ENCODE measurements at places on chromosomes 4 and X.

GRCh38 chr4:46931981-46932380 is 22.9 kb upstream of the COX7B2 start:
- no peak for DNase-seq

- DNase-seq = peak; percentile 82
Measured at GRCh38 chr4:107989537-107990386, at the start of gene HADH. Gene HADH, plus strand, starts transcription at chr4:107989889. Its CDS starts 44 bp downstream, at chr4:107989933.

DNA sequence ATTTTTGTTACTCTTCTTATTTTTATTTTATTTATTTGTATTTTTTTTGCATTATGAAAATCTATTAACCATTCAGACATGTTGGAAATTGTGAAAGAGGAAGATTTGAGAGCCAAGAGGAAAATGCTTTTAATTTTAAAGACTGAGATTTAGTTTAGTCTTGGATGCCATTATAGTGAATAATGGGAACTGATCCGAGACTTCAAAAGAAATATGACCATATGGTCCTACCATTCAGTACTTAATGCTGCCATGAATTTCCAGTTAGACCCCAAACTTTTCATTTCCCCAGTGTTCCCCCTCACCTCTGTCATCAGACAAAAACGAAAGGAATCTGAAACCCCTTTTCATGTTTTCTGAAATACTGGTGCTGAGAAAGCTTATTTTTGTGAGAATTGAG is 95.5 kb downstream of the TENM3 start:
- DNase-seq = no peak

GRCh38 chr4:158234671-158235070 is 24.4 kb downstream of the TMEM144 start:
- no peak for DNase-seq

- DNase-seq = no peak
Measured at GRCh38 chr4:151537687-151538086, 128.7 kb downstream of the FHIP1A start.

GRCh38 chr4:126081336-126081735 is 766.6 kb downstream of the FAT4 start:
- DNase-seq = no peak

DNA sequence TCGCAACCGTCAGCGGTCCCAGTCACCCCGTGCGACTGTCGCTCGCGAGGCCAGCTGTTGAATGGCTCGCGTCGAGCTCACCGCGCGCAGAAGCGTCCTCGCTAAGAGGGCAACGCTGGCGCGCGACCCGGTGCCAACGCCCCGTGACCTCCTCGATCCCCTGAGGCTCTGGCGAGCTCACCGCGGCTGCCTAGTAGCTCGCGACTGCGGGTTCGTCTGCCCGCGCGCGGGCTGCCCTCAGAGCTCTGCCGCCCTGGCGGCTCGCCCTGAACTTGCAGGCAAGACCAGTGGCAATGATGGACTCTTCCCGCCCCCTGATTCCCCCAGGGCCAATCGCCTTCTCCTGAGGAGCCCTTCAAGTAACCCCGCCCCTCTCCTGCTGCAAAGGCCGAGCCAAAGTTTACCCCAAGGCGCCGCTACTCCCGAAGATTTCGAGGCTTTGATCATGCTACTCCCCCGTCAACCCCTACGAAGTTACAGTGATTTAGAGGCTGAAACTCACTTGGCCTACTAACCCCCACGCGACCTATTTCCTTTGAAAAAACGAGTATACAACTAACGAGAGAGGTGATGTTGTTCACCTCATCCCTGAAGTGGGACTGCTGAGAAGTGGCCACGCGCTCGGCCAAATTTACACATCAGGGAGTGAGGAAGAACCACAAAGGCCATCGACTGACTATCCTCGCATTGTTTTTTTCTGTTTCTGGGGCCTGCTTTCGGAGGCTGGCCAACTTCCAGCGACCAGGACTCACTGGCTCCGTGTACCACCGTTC is 37.5 kb downstream of the PGRMC1 start:
- DNase-seq = no peak

- no peak for DNase-seq
Measured at GRCh38 chr4:32564626-32565025, 1844.5 kb downstream of the PCDH7 start.

DNA sequence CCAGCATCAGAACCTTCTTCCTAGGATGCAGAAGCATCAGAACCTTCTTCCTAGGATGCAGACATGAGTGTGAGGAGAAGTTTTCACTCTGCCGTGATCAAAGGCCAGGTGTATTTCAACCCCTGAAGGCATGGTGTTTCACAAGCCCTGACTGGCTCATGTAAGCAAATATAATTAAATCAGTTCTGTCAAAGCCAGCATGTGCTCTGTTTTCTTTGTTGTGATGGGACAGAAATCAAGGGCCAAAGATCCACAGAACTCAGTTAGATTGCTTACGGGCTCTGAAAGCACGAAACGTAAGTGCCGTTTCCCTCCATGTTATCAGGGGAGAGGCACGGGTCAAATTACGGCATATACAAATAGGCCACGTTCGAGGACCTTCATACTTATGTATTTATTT is 32.0 kb upstream of the CLDN24 start:
- DNase-seq = no peak

- no peak for DNase-seq
Measured at GRCh38 chr4:76563454-76564122, 128.6 kb downstream of the SHROOM3 start.

GRCh38 chr4:47933840-47934239 is 19.5 kb upstream of the NFXL1 start:
- DNase-seq = no peak

DNA sequence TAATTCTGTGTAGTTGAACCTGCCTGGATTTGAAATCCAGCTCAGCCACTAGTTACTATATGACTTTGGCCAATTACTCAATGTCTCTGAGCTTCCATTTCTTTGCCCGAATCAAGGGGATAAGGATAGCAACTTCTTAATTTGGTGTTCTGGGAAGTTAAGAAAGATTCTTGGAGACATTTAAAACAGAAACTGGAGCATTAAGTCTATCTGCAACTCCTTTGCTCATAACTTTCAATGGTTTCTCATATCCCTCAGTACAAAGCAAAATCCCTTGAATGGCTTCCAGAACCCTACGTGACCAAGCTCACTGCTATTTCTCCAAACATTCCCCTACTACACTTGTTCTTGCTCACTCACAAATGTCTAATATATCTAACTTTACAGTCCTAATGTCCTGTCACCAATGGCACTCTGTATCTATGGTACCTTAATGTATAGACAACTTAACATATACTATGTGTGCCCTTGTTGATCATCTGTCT is 849.1 kb upstream of the SLIT2 start:
- DNase-seq = no peak

GRCh38 chr4:184684491-184685189 is 35.1 kb downstream of the PRIMPOL start:
- no peak for DNase-seq

- no peak for DNase-seq
Measured at GRCh38 chrX:133215017-133215416, 3.1 kb downstream of the TFDP3 start.

DNA sequence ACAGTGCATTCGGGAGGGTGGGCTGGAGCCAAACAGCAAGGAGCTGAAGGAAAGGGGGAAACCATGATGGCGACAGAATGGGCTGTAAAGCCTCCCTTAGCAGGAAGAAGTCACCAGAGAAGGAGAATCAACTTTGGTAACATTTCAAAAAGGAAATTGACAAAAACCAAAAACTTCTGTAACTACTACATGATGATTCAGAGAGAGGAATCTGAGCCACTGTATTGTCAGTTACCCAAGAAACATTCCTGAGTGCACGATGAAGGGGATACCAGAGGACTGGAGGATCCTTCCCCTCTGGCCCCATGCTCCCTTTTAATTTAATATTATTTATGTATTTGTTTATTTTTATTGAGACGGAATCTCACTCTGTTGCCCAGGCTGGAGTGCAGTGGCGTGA is 26.3 kb downstream of the PDHA1 start:
- no peak for DNase-seq

- no peak for DNase-seq
Measured at GRCh38 chr4:139552517-139553307, 3.3 kb downstream of the SETD7 start.

- DNase-seq = no peak
Measured at GRCh38 chrX:15016051-15016450, 142.8 kb downstream of the MOSPD2 start.

GRCh38 chr4:55834086-55834795 is 14.7 kb downstream of the EXOC1L start:
- DNase-seq = no peak

GRCh38 chr4:83067058-83067639 is 32.2 kb downstream of the COPS4 start:
- DNase-seq = no peak

GRCh38 chrX:34467437-34467836 is 189.6 kb downstream of the TMEM47 start:
- DNase-seq = no peak
